T-helper 17 cell (primary cell): ENCODE measurements at places on chromosomes 5 and 9. TPM values are rescaled to one million over a fixed set of nuclear protein-coding genes. Genes with fewer than 3 reads are reported as not detected.

- no peak overlapping the region for H3K27ac ChIP-seq
- no peak for DNase-seq
- H3K27me3 ChIP-seq, result peaks cover 25% of the 10 kb centered on the region
- H3K4me1 ChIP-seq, result peaks cover 8% of the 10 kb centered on the region
- no peak overlapping the region for H3K4me3 ChIP-seq
Observed at GRCh38 chr9:137167747-137168572, 1.9 kb downstream of the LRRC26 start.

DNA sequence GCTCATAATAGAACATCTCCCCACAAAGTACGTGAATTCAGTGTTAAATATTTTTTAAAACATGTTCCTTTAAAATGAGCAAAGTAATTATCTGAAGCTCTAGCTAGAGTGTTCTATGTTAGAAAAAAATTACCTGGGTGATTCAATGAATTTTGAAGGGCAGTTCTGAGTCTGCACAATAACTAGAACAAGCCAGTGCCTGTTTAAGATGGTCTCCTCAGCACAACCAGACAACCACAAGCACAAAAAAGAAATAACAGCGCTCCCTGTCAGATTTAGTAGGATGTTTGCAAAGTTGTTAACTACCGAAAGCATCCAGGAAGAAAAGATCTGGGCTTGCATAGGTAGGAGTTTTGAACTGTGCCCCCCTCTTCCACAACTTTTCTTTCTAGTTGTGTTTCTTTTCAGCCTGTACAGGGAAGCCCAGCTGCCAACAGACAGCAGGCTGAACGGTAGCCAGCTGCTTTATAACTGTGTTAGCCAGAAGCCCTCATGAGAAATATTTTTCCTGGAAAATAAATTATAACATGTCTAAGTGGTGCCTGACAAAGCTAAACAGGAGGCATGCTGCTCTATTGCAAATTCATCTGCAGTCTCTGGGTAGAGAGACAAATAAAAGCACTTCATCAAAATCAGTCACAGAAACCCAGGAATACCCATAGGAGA is 1026.9 kb downstream of the MAT2B start:
- H3K27me3 ChIP-seq, result no peaks in the 10 kb centered on the region
- no peak for DNase-seq
- H3K4me3 ChIP-seq, result no peak overlapping the region
- H3K27ac ChIP-seq, result no peak overlapping the region
- no peaks in the 10 kb centered on the region for H3K4me1 ChIP-seq

DNA sequence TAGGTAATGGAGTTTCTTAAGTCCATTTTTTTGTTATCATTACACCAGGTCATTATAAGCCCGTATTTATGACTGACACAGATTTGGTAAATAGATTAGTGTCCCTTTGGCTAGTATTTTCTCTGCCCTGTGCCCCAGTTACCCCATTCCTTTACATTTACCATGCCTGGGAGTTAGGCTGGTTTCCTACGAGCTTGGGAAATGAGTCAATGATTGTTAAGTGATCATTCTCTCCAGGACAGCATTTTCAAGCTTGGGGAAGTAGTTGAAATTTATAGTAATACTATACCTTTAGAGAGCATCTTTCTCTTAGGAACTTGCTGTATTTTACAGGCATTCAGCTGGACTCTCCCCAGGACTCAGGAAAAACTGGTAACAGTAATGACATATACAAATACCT is 573.1 kb downstream of the TLE4 start:
- no peak for DNase-seq
- peaks cover 4% of the 10 kb centered on the region for H3K27me3 ChIP-seq
- H3K4me1 ChIP-seq, result no peaks in the 10 kb centered on the region
- no peak overlapping the region for H3K27ac ChIP-seq
- no peaks in the 10 kb centered on the region for H3K36me3 ChIP-seq

DNA sequence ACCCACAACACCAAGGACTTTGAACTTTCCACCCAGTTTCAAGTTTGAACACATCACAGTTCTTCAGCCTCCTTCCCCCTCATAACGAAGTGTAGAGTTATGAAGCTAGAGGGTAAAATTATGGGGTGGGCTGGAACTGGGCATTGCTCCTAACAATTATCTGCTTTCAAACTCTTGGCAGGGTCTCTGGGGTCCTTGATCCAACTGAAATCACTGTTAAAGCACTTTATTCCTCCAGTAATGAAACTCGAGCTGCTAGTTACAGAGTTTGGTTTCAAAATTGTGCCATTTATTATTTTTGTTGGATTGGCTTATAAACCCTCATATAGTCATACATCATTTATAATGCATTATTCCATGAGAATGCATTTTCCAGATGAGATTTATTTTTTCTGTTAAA is 158.5 kb downstream of the RGS3 start:
- H3K4me1 ChIP-seq, result peaks cover 6% of the 10 kb centered on the region
- H3K4me3 ChIP-seq, result no peak overlapping the region
- peaks cover 24% of the 10 kb centered on the region for H3K27me3 ChIP-seq
- no peak overlapping the region for H3K27ac ChIP-seq

DNA sequence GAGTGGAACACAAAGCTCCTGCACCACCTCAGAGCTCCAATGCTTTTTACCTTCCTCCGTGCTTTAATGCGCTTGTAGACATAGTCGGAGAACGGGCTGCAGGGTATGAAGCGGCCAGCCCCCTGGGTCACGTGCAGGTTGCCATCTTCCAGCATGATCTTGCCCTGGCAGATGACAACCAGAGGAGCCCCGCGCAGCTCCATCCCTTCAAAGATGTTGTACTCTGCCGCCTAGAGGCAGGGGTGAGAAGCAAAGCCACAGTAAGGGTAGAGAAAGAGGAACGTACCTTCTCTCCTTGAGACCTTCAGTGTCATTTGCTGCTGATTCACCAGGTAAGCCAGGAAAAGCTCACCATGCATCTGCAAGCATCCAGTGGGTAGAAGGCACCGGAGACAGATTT is 112.3 kb downstream of the DPYSL3 start:
- DNase-seq, result no peak
- H3K4me3 ChIP-seq, result no peak overlapping the region
- peaks cover 7% of the 10 kb centered on the region for H3K27me3 ChIP-seq
- H3K27ac ChIP-seq, result no peak overlapping the region

- no peak for DNase-seq
- no peak overlapping the region for H3K27ac ChIP-seq
- H3K4me3 ChIP-seq, result no peak overlapping the region
- H3K27me3 ChIP-seq, result no peaks in the 10 kb centered on the region
- no peaks in the 10 kb centered on the region for H3K4me1 ChIP-seq
- H3K36me3 ChIP-seq, result no peaks in the 10 kb centered on the region
Observed at GRCh38 chr5:24547132-24547531, 97.6 kb downstream of the CDH10 start.

GRCh38 chr9:29044959-29045358 is 1471.7 kb upstream of the C9orf72 start:
- no peaks in the 10 kb centered on the region for H3K27me3 ChIP-seq
- no peak for DNase-seq
- no peaks in the 10 kb centered on the region for H3K4me1 ChIP-seq
- H3K4me3 ChIP-seq, result no peak overlapping the region
- no peaks in the 10 kb centered on the region for H3K36me3 ChIP-seq
- no peak overlapping the region for H3K27ac ChIP-seq

REEP5 gene
- total RNA-seq, result 46.5 TPM

EGFL7 gene
- total RNA-seq, result 5.7 TPM

NEUROG1 gene
- not detected for total RNA-seq

DNAH5 gene
- not detected for total RNA-seq

AGXT2 gene
- not detected for total RNA-seq

TMC1 gene
- not detected for total RNA-seq

KLHL3 gene
- total RNA-seq, result 24.6 TPM

FGFR4 gene
- total RNA-seq, result 1.4 TPM
